Right renal pelvis (tissue), 4 donors: ENCODE measurements at places on chromosomes 7 and 10. TPM values are rescaled to one million over a fixed set of nuclear protein-coding genes. Genes with fewer than 3 reads are reported as not detected.

LRRN3 gene
- polyA plus RNA-seq = 4.6 TPM

ACTL6B gene
- not detected for polyA plus RNA-seq

JMJD1C gene
- 114 TPM for polyA plus RNA-seq

HMX3 gene
- polyA plus RNA-seq = not detected

GRID2IP gene
- polyA plus RNA-seq = 0.60 TPM

MRPS16 gene
- 76.1 TPM for polyA plus RNA-seq

DNA sequence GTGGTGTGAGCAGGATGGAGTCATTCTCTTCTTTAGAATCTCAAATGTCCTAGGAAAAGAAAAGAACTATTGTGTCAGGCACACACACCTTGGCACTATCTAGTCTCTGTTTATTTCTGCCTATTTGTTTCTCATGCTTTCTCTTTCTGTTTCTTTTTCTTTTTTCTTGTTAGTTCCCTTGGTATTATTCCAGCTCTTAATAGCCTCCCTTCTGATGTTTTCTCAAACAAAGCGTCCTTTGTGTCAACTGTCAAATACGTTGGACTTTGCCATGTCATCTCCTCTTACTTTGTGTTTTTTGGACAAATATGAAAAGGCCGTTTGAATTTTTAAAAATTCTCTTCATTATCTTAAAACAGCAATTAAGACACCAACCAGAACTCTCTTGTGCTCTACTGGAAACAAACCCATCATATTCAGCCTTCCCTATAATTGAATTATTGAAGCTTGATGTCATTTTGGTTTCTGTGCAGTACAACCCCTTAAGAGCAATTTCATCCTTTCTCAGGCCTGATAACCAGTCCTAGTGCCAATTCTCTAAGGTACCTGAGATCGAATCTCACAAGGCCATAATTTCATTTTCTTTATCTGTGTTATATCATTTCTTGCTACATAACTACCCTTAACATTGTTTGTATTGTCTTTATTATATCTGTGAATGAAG lies 497.8 kb upstream of the NRP1 start:
- DNase-seq = no peak

DNA sequence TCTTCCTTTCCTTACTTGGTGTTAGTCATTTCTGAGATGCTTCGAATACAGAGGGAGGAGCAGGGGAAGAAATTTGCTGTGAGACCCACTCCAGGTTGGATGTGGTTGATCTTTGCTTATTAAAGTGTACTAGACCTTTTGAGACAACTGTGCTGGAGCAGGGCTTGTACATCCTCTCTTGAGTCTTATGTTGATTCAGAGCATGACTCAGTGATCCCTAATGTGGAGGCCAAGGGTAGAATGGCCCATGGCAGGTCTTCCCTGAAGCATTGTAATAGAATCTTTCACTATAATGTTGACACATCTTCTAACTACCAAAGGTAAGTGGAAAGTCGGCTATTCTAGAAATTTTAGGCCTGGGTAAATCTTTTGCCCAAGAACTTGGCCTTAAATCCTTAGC lies 17.0 kb upstream of the SFR1 start:
- no peak for DNase-seq

DNA sequence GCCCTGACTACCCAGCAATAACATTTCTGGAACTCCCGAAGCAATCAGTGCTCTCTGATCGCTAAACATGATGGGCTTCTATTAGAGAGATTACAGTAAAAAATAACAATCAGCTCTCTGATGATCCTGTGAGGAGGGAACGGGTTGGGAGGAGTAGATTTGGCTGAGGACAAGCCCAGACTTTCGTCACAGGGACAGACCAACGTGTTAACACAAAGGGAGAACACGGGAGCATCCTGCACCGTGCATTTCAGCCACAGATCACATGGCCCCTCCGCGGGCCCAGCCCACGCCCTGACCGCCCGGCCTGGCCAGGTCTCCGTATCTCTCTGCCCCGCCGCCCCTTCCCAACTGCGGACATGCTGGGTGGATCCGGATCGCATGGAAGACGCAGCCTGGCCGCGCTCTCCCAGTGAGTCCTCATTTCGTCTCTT lies 95.0 kb upstream of the AGBL3 start:
- DNase-seq = peak; percentile 78

- no peak for DNase-seq
These were observed 69.6 kb upstream of the HPS1 start for GRCh38 chr10:98516352-98516751.

DNA sequence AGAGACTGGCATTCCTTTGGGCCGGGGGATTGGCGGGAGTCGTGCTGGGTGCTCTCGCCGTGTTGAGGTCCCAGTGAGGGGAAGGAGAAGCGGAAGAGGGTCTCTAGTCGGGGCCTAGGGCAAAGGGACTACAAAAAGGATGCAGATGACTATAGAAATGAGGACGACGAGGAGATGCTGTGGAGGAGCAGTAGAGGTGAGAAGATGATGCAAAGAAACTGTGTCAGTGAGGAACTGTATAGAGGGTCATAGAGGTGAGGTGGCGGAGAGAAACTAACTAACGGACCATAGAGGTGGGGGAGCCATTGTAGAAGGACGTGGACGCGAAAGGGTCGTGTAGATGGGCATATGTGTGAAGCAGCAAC lies 324 bp downstream of the TWNK start:
- no peak for DNase-seq

DNA sequence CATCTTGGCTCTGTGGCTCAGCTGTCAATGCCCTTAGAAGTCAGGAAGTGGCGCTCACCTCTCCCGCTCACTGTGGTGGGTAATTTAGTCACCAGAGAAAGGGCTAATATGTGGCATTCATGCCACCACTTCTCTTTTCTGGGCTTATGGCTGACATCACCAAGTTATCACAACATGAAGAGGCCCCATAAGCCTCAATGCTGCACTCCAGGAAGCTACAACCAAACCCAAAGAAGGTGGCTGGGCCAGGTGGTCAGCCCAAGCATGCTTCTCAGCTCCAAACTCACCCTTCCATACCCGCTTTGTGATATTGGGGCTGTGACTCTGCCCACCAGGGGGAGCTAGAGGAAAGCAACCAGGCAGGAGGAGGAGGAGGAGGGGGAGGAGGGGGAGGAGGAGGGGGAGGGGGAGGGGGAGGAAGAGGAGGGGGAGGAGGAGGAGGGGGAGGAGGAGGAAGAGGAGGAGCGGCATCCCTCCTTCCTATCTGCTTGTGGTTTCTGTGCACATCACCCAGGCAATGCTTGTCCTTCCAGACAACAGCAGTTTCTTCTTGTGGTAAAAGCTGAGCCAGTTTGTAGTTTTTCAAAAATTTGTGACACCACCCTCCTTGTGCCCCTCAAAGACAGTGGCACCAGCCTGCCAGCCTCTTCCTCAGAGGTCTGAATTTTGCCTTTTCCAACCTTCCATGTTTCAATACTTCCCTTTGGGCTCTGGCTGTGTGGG lies 42.1 kb downstream of the CYP26A1 start:
- DNase-seq = no peak

DNA sequence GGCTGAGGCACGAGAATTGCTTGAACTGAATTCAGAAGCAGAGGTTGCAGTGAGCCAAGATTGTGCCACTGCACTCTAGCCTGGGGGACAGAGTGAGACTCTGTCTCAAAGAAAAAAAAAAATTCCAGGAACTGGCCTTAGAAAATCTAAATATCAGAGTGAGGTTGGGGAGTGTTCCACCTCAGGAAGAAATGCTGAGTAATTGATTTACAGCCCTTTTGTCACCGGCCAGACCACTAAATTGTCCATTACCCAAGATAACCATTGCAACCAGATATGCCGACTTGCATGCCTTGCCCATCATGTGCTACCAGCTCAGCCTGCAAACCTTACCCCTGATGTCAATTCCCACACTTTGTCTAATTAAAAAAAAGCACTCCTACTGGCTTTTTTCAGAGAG lies 42.4 kb downstream of the CRCP start:
- no peak for DNase-seq

- DNase-seq = no peak
These were observed 14.1 kb upstream of the MYH16 start for GRCh38 chr7:99258501-99258900.

GRCh38 chr10:49571388-49571787 lies 32.5 kb upstream of the ERCC6 start:
- no peak for DNase-seq

DNA sequence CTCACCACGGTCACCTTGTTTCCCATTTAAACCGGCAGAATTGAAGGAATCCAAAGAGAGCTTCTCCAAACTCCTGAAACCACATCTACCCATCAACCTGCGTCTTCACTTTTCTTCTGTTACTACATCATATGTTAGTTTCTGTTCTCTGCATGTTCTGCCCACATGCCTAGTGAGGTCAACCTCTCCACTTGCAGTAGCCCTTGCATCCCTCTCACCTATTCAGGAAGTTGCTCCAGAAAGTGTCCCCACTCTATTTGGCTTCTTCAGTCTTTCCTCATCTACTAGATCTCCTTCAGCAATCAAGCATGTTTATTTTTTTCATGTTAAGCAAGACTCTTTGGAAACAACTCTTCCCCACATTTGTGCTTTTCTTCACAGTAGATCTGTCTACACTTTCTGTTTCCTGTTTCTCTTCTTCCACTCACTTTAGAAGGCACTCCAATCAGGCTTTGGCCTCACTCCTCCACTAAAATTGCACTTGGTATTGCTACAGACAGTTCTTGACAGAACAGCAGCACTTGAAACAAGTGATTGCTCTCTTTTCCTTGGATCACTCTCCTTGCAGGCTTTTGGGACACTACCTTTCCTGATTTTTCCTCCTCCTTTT lies 7.5 kb downstream of the SAMD9L start:
- no peak for DNase-seq

- no peak for DNase-seq
These were observed 21.1 kb upstream of the ABCC2 start for GRCh38 chr10:99761365-99761764.

GRCh38 chr10:99775850-99776249 lies 6.6 kb upstream of the ABCC2 start:
- no peak for DNase-seq

DNA sequence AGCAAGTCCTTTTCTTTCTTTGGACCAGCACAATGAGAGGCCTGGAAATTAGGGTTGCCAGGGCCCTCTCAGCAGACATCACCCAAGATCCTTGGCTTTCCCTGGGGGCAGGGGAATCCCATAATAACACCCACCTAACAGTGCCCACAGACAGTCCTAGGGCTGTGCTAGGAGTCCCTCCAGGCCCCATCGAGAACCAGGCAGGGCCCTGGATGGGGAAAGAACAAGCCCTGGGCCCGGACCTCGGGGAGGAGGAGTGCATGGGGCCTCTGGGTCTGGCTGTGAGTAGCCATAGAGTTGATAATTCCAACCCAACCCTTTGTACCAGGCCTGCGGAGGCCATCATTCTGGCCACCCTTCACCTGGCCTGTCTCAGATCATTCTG lies 201.2 kb upstream of the ZMIZ1 start:
- DNase-seq = no peak

DNA sequence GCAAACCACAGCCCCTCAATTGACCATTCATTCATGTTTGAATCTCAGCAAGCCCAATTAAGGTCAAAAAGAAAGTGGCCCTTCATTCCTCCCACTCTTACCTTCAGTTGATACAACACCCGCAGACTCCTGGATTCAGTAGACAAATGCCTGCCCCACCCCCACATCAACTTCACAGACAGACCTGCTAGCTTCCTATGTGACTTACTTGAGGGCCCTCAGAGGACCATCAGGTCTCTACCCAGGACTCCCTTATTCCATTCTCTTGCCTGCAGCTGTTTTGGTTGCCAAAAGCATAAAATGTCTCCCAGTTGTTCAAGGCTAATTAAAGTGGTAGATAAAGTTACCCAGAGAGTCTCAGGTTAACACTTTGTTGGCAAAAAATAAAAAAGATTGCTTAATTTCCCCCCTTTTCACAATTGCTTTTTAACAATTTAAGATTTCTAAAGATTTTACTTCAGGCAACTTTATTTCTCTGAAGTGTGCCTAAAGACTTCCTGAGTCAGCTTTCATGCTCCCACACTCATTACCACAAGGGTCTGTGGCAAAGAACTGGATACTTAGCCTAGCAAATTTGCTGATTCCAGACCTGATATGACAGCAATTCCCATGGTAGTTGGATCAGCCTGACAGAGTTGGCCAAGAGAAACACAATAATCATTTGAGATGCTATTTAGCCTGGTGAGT lies 3.3 kb upstream of the MTERF1 start:
- DNase-seq = no peak

GRCh38 chr7:19470031-19470430 lies 238.8 kb downstream of the POLR1F start:
- no peak for DNase-seq

- DNase-seq = no peak
These were observed 11.1 kb upstream of the HERPUD2 start for GRCh38 chr7:35705932-35706461.

DNA sequence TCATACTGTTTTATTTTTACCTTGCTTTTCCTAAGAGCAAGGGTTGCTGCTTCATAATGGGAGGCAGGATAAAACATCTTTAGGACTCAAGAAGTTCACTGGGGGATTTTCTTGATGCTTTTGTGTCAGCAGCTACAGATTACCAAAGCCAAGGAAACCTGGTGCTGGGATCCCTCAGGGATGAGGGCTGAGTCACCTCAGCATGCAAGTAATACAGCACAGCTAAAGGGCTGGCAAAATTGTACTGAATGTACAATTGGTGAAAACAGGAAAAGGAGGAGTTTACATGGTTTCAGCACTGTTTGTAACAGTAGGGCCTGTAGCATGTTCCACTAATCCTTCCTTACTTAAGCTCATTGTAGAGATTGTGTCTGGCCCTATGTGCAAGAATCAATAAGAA lies 1056.8 kb downstream of the SORCS1 start:
- no peak for DNase-seq

- no peak for DNase-seq
These were observed 515 bp downstream of the BEND7 start for GRCh38 chr10:13528123-13528874.

- DNase-seq = no peak
These were observed 31.6 kb downstream of the NCAPG2 start for GRCh38 chr7:158672975-158673374.

GRCh38 chr10:16049782-16050181 lies 189.5 kb upstream of the MINDY3 start:
- no peak for DNase-seq

DNA sequence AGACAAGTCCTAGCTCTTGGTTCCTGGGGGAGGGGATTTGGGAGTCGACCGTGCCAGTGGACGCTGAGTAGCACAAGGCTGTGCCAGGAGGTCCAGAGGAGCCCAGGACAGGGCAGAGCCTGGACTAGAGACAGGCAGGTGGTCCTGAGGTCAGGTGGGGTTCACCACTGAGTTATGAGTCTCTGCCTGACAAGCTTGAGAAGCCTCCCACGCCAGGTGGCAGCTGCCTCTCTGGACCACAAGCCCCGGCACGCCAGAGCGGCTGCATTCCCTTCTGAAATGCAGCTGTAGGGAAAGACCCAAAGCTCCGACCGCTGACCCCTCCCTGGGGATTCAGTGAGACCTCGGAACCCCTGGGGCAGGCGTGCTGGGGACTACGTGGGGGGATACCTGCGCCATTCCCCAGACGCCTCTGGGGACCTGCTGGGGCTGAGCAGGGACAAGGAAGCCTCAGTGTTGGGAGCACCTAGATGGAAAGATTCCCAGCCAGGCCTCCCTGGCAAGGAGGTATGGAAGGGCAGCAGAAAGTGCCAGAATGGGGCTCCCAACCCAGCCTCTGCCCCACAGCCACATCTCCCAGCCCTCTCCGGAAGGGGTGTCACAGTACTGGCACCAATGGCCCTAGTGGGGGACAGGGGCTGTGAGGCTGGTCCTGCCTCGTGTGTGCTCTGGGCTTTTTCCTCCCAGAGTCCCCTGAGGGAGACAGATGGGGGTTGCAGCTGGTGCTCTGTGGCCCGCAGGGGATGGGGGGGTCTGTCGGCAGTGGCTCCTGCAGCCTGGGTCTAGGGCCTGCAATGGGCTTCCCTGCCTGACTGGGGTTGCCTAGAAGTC lies 29.0 kb downstream of the PDGFA start:
- no peak for DNase-seq
